ENCODE measurements at places on chromosomes 13 and 19. TPM values are rescaled to one million over a fixed set of nuclear protein-coding genes. Genes with fewer than 3 reads are reported as not detected.

- no peak for DNase-seq
- H3K27ac ChIP-seq, result no peak overlapping the region
- H3K27me3 ChIP-seq, result no peaks in the 10 kb centered on the region
- no peak overlapping the region for H3K4me3 ChIP-seq
- no peaks in the 10 kb centered on the region for H3K4me1 ChIP-seq
These were observed 65.5 kb upstream of the SIAH3 start for GRCh38 chr13:45917019-45917418.

DNA sequence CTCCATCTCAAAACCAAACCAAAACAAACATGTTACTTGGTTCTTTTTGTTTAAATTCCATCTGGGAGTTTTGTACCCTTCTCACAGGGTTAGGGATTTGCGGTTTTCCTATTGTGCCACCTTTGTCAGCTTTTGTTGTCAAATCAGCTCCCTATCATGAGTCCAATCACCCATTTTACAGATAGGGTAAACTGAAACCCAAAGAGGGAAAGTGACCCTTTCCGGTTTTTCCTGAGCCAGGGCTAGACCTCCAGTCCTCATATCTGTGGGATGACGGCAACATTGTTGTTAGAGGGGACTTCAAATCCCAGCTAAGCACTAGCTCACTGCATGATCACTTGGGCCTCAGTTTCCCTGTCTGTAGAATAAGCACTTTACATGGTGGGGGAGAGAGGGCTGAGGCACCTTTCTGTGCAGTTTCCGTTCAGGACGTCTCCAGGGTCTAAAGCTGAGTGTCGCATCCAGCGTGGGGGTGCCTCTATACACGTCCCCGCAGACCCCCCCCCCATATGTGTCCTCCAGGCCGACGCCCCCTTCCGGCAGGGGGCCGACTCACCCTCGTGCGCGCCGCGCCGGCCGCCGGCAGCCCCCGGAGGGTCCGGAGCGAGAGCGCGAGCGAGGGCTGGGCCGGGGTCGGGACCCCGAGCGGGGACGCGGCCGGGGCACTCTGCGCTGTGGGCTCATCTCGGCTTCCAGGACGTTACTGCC, 3.9 kb downstream of the CCDC194 start:
- no peak overlapping the region for H3K27ac ChIP-seq
- no peaks in the 10 kb centered on the region for H3K36me3 ChIP-seq
- peak overlapping the region; percentile 13 for H3K4me3 ChIP-seq
- peaks cover 3% of the 10 kb centered on the region for H3K4me1 ChIP-seq
- H3K27me3 ChIP-seq, result no peaks in the 10 kb centered on the region
- DNase-seq, result no peak

GRCh38 chr13:93344048-93344705, 117.6 kb downstream of the GPC6 start:
- DNase-seq, result no peak
- H3K27ac ChIP-seq, result no peak overlapping the region
- no peak overlapping the region for H3K4me3 ChIP-seq
- H3K27me3 ChIP-seq, result no peaks in the 10 kb centered on the region

DNA sequence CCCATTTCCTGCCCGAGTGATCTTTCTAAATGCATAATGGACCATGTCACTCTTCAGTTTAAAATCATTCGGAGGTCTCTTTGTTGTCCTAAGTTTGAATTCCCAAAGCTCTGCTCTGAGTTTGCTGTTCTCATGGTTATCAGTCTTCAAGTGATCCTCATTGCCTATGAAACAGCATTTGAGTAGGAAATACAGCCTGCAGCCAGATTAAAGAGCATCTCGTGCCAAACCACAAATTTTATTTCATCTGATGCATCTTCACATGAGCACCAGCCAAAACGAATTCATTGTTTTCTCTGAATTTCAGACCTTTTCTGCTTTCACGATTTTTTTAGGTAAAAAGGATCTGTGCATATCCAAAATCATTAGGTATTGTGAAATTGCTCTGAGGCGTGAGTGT, 299.6 kb downstream of the TDRD3 start:
- no peak for DNase-seq
- no peaks in the 10 kb centered on the region for H3K27me3 ChIP-seq
- no peak overlapping the region for H3K4me3 ChIP-seq
- H3K36me3 ChIP-seq, result no peaks in the 10 kb centered on the region

DNA sequence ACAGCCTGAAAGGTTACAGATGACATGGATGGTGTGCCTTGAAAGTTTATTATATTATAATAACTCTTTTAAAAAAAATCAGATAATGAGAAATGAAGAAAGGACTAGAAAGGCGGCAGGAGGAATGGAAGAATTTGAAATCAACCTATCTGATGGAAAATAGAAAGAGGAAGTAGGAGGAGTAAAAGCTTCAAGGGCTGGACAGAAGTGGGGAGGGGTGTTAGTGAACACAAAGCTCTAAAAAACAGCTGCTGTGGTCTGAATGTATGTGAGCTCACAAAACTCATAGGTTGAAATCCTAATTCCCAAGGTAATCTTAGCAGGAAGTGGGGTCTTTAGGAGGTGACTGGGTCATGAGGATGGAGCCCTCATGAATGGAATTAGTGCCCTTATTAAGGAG, 19.5 kb downstream of the CCDC70 start:
- H3K4me3 ChIP-seq, result no peak overlapping the region
- no peaks in the 10 kb centered on the region for H3K27me3 ChIP-seq
- H3K4me1 ChIP-seq, result no peaks in the 10 kb centered on the region
- H3K27ac ChIP-seq, result no peak overlapping the region
- no peaks in the 10 kb centered on the region for H3K36me3 ChIP-seq

- no peaks in the 10 kb centered on the region for H3K36me3 ChIP-seq
- H3K27ac ChIP-seq, result no peak overlapping the region
- DNase-seq, result no peak
- H3K27me3 ChIP-seq, result no peaks in the 10 kb centered on the region
These were observed 3.6 kb downstream of the IFT88 start for GRCh38 chr13:20570517-20570916.

DNA sequence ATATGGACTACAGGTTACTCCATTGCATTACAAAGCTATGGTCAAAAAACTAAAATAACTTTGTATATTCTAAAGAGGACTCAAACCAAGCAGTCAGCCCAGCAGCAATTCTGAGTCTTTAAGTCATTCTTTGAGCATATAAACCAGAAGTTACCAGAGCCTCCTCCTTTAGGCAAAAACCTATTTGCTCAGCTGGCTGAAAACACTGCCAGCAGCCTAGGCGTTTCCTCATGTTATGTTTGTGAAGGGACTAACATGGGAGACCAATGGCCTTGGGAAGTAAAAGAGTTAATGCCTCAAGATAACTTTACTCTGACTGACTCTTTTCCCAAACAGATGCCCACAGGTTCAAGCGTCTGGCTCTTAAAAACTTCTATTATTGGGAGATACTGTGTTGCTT, 45.3 kb downstream of the ZNF626 start:
- no peak overlapping the region for H3K4me3 ChIP-seq
- no peak for DNase-seq
- H3K27ac ChIP-seq, result no peak overlapping the region
- H3K4me1 ChIP-seq, result no peaks in the 10 kb centered on the region
- no peaks in the 10 kb centered on the region for H3K27me3 ChIP-seq

- H3K27me3 ChIP-seq, result no peaks in the 10 kb centered on the region
- no peaks in the 10 kb centered on the region for H3K4me1 ChIP-seq
- no peak overlapping the region for H3K4me3 ChIP-seq
- no peak for DNase-seq
These were observed 143.5 kb downstream of the DCT start for GRCh38 chr13:94335761-94336526.

GRCh38 chr19:6778386-6778785, 5.9 kb downstream of the VAV1 start:
- no peak overlapping the region for H3K27ac ChIP-seq
- DNase-seq, result no peak
- H3K4me3 ChIP-seq, result no peak overlapping the region
- no peaks in the 10 kb centered on the region for H3K4me1 ChIP-seq

GRCh38 chr19:16470911-16471811, 609 bp downstream of the EPS15L1 start:
- peak overlapping the region; percentile 95 for H3K4me3 ChIP-seq
- no peak for DNase-seq
- peak overlapping the region; percentile 89 for H3K27ac ChIP-seq
- H3K27me3 ChIP-seq, result no peaks in the 10 kb centered on the region

- no peak for DNase-seq
- H3K36me3 ChIP-seq, result no peaks in the 10 kb centered on the region
- H3K4me1 ChIP-seq, result no peaks in the 10 kb centered on the region
- H3K4me3 ChIP-seq, result no peak overlapping the region
- H3K27me3 ChIP-seq, result no peaks in the 10 kb centered on the region
These were observed 324.6 kb downstream of the KLF12 start for GRCh38 chr13:73809561-73809960.

GRCh38 chr19:17522988-17523872, 11.8 kb downstream of the PGLS start:
- H3K4me3 ChIP-seq, result no peak overlapping the region
- H3K27me3 ChIP-seq, result no peaks in the 10 kb centered on the region
- H3K36me3 ChIP-seq, result no peaks in the 10 kb centered on the region
- peak; percentile 69 for DNase-seq
- peak overlapping the region; percentile 43 for H3K27ac ChIP-seq

- no peak overlapping the region for H3K27ac ChIP-seq
- no peak overlapping the region for H3K4me3 ChIP-seq
- no peaks in the 10 kb centered on the region for H3K36me3 ChIP-seq
- H3K4me1 ChIP-seq, result no peaks in the 10 kb centered on the region
- no peak for DNase-seq
These were observed 459 bp upstream of the GRIN2D start for GRCh38 chr19:48392860-48393558.

GRCh38 chr19:4369109-4369887, 25.9 kb downstream of the MPND start:
- no peak for DNase-seq
- H3K27ac ChIP-seq, result no peak overlapping the region

DNA sequence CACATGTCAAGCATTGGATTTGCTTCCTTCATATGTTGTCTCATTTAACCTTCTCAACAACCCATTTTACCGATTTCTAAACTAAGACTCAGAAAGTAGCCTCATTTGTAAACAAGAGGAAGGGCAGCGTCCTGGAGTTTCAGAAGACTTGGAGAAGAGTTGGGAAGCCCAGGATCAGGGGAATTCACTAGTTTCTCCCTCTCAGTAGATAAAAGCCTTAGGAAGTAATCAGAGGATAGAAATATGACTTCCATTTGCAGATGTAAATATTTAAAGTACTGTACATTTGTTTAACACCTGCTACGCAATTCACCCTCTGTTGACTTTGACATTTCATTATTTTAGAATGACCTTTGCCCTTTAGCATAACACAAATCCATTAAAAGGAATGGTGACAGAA, 216.4 kb downstream of the DCT start:
- no peaks in the 10 kb centered on the region for H3K27me3 ChIP-seq
- no peak overlapping the region for H3K27ac ChIP-seq
- no peaks in the 10 kb centered on the region for H3K4me1 ChIP-seq
- no peak for DNase-seq
- no peaks in the 10 kb centered on the region for H3K36me3 ChIP-seq

GRCh38 chr13:29924482-29925350, 74.3 kb upstream of the UBL3 start:
- H3K27ac ChIP-seq, result peak overlapping the region; percentile 68
- no peak overlapping the region for H3K4me3 ChIP-seq
- no peaks in the 10 kb centered on the region for H3K27me3 ChIP-seq
- H3K36me3 ChIP-seq, result no peaks in the 10 kb centered on the region
- no peak for DNase-seq

DNA sequence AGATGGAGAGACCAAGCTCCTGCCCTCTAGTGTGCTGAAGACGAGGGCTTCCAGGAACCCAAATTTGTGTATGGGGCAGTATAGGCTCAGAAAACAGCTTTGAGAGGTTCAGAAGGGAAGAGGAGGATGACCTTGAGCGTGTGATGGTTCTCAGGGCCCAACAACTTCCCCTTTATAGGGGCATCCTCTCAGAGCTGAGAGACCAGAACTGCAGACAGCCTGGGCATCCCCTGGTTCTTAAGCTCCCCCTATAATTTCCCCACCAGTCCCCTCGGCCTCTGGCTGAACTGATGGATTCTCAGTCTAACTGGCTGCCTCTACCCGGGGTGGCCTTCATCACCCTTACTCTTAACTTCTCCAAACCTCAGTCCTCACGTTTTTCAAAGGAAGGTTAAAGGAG, 167.5 kb downstream of the URI1 start:
- no peak overlapping the region for H3K27ac ChIP-seq
- H3K27me3 ChIP-seq, result no peaks in the 10 kb centered on the region
- H3K4me3 ChIP-seq, result no peak overlapping the region
- no peaks in the 10 kb centered on the region for H3K4me1 ChIP-seq
- DNase-seq, result no peak

DNA sequence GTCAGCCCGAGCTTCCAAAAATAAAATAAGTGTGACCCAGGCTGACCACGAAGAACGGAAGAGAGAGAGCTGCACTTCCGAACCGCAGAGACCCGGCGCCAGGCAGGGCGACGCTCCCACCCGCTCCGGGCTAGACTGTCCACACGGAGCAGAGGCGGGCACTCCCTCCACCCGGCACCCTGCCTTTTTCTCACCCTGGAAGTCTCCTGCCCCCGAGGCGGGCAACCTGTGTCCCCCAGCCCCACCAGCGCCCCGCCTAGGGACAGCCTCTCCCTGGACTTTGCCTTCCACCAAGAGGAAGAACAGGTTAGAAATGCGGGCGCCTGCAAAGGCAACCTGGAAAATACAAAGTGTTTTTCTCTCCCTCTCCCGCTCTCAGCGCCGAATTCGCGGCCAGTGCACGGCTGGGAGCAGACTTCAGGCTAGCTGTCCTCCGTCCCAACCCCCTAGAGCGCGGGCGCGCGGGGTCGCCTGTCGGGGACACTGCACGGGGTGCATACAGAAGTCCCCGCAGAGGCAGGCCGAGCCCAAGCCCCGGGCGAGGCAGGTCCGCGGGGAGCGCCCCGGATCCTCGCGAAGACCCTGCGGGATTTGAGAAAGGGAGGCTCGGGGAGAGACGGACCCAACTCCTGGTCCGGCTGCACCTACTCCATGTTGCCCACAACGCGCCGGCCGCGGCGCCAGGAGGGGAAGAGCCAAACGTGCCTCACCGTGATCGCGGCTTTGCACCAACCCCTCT, 845 bp downstream of the SPRY2 start:
- peak overlapping the region; percentile 87 for H3K4me3 ChIP-seq
- H3K27me3 ChIP-seq, result no peaks in the 10 kb centered on the region
- peak; percentile 81 for DNase-seq
- H3K4me1 ChIP-seq, result no peaks in the 10 kb centered on the region

DNA sequence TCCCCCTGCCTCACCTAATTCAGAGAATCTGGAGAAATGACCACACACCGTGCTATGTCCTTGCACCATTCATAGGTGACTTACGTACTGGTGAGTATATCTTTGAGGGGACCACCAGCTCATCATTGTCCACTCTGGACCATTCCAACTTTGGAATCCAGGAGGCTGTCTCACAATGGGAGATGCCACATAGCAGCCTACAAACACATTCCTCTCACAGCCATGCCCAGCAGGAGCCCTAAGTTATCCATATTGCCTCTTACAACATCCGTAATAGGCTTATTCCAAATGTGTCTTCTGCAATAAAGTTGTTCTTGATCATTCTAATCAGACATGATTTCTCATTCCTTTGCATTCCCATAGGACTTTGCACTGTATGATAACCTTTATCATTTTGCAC, 436.7 kb downstream of the EFNB2 start:
- H3K4me3 ChIP-seq, result no peak overlapping the region
- H3K4me1 ChIP-seq, result no peaks in the 10 kb centered on the region
- H3K36me3 ChIP-seq, result no peaks in the 10 kb centered on the region

- peak overlapping the region; percentile 8 for H3K27ac ChIP-seq
- H3K4me3 ChIP-seq, result no peak overlapping the region
- no peaks in the 10 kb centered on the region for H3K36me3 ChIP-seq
- no peaks in the 10 kb centered on the region for H3K4me1 ChIP-seq
These were observed 2.4 kb upstream of the NTN5 start for GRCh38 chr19:48674921-48675824.

The ANGPTL4 gene
- 2.3 TPM for total RNA-seq

The RSPH6A gene
- not detected for total RNA-seq

The MBD3L3 gene
- not detected for total RNA-seq

The TMEM145 gene
- total RNA-seq, result not detected

The TYROBP gene
- 28.9 TPM for total RNA-seq

The ZNF136 gene
- 3.2 TPM for total RNA-seq

The NLRP7 gene
- total RNA-seq, result not detected

The MEF2B gene
- total RNA-seq, result 1.3 TPM

The ZNF492 gene
- total RNA-seq, result not detected

Measured in right lobe of liver (tissue), 6 donors.